ENCODE measurements at places on chromosomes 2 and 18.

GRCh38 chr2:164717000-164717803, 95.9 kb upstream of the GRB14 start:
- DNase-seq = no peak

GRCh38 chr2:17442334-17442733, 75.9 kb downstream of the RAD51AP2 start:
- DNase-seq = no peak

DNA sequence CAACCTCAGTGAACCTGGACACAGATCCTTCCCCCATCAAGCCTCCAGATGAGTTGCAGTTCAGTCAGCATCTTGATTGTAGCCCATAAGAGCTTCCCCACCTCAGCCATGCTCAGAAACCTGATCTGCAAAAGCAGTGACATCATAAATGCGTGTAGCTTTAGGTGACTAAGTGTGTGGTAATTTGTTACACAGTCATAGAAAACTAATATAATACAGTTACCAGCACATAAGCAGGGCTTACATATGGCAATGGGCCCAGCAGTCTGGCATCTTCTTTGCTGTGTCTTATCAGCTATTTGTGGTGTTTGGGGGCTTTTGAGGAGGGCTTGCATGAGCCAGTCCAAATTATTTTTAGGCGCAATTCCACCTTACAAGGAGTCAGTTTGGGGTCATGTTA, 807.0 kb downstream of the SLC4A3 start:
- DNase-seq = no peak

DNA sequence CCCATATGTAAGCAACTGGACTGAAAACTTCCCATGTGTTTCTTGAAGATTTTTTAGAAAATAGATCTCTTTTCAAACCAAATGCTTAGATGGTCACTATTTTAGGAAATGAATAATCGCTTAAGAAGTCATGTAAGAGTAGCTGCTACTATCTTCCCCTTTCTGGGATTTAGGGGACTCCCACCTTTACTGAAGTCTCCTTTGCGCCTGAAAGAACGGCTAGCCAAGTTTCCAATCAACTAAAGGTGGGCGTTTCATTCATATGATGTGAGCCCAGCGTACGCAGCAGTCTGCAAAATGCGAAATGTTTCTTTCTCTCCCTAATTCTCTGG, 1.1 kb downstream of the DIPK1C start:
- no peak for DNase-seq

DNA sequence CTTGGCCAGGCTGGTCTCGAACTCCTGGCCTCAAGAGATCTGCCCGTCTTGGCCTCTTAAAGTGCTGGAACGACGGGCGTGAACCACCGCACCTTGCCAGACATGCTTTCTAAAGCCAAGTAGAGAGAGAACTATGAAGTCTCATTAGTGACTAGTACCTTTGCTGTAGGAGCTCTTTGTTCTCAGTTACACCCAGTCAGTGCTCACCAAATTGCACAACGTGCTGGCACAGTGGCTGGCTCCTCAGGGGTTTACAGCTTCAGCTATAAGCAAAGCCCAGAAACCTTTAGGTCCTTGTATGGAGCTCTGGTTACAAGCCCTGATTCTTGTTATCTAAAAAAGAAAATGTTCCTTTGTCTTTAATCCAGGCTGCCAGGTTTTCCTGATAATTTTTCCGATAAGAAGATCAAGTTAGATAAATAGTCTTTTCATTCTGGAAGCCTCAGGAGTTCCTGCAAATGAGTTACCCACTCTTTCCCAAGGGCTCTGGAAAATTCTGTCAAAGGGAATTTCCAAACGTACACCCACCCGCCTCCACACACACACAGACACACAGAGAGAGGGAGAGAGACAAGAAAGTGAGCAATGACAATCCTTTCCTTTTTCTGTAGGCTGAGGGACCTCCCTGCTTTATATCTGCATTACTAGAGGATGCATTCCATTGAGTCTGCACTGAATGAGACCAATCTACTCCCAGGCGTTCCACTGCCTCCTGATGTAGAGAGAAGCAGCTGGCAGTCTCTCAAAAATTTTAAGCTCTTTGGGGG, 100.2 kb upstream of the CSRNP3 start:
- no peak for DNase-seq
